Breast epithelium (tissue), 4 donors: ENCODE measurements at places on chromosomes 1 and 21.

GRCh38 chr21:38434913-38435533, 63.3 kb downstream of the ERG start:
- no peak for DNase-seq

- DNase-seq, result no peak
Measured at GRCh38 chr1:43590388-43590925, 59.5 kb upstream of the KDM4A start.

- DNase-seq, result no peak
Measured at GRCh38 chr1:197838836-197839235, 63.6 kb upstream of the DENND1B start.

GRCh38 chr1:194658090-194658439, 1471.7 kb upstream of the B3GALT2 start:
- no peak for DNase-seq

- DNase-seq, result no peak
Measured at GRCh38 chr21:43624339-43624738, 34.9 kb downstream of the HSF2BP start.

GRCh38 chr1:205942631-205943159, 561 bp downstream of the SLC26A9 start:
- DNase-seq, result no peak

- no peak for DNase-seq
Measured at GRCh38 chr1:181647314-181648035, 164.2 kb downstream of the CACNA1E start.
